ENCODE measurements at places on chromosomes 7 and 10.

DNA sequence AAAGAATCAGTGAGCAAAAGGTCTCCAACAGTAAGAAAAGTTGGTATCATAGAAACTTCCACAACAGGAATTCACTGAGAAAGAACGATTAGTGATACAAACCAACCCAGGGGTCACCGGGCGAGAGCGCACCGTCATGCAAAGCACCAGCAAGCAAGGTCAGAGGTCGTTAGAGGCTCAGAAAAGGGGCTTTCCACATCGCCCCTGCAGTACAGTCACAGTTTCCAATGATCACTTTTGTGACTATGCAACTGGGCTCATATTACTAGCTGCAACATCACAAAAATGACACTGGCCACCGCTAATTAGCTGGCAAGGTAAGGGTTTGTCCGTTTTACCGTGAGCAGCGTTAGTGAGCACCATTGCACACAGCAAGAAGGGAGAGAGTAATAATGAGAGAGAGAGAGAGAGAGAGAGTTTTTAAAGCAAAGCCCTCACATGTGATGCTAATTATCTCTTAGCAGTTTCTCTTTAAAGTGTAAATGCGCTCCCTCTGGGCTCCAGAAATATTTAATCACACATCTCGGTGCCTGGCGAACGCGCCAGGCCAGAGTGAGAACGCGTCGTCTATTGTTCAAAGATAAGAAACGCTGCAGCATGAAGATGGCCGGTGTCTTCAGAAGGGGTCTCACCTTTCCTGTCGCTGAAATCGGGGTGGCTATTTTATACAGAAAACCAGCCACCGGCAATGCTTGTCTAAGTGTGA lies 237.5 kb downstream of the DNAJB6 start:
- DNase-seq, result no peak

DNA sequence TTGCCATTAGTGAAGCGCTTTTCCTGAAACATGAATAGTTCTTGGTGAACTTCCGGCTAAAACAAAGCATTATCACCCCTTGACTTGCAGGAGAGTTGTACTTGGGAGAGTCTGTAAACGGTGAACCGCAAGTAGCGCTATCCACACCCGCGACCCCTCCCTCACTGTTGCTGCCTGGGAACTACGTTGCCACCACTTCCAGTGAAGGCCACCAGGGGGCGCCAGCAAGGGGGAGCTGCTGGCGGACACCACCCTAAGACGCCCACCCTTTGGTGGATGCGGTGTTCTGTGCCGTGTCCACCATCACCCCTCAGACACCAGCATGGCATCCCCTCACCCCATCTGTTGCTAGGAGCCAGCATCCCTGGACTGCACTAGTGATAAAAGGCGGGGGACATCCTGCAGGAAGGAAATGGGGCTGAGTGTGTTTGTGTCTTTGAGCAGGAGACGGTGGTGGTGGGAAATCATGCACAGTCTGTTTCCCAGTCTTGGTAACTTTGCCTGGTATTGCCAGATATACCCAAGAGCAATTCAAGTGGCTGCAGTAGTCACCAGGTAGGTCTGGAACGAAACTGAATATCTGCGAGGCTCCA lies 298.2 kb downstream of the FRMD4A start:
- no peak for DNase-seq

- no peak for DNase-seq
Observed at GRCh38 chr10:62826273-62826672, 10.1 kb upstream of the EGR2 start.

DNA sequence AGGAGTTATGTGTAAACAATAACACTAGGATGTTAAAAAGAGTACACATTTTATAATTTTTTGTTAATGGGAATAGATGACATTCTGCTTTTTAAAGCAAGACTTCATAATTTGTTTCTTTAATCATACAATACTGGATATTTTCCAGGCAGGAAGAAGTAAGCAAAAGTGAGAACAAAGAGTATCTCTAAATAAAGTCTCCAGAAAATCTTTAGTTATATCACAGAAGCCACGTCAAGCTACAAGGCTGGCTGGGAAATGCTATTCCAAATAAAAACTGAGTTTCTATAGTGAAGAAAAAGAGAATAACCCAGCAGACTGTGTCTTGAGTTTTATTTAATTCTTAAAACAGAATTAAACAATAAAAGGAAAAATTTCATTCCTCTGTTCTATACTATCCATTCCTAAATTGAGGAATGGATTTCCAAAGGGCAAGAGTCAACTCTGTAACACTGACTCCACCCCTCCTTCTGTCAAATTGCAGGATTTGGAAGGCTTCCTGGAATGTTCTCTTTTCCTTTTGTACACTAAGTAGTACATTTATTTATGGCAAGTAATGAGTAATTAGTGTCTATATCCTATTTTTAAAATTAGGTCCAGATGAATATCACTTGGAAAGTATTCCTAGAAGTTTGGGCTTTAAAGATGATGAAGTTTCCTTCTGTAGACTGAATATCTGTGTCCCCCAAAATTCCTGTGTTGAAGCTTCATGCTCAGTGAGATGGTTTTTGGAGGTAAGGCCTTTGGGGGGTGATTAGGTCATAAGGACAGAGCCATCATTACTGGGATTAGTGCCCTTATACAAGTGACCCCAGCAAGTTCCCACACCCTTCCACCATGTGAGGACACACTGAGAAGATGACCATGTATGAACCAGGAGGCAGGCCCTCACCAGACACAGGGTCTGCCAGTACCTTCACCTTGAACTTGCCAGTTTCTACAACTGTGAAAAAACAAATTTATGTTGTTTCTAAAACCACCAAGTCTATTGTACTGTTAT lies 290.9 kb downstream of the CRPPA start:
- DNase-seq, result no peak

GRCh38 chr10:111110771-111111170 lies 33.9 kb downstream of the ADRA2A start:
- no peak for DNase-seq

DNA sequence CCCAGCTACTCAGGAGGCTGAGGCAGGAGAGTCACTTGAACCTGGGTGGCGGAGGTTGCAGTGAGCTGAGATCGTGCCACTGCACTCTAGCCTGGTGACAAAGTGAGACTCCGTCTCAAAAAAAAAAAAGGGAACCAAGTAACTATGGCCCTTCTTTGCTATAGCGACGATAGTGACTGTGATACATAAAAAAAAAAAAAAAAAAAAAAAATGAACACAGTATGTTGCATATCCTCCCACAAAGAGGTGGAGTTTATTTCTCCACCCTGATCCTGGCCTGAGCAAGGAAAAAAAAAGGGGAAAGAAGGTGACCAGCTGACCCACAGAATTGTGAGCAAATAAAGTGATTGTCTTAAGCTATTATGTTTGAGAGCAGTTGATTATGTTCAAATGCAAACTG lies 42.3 kb upstream of the STEAP1B start:
- no peak for DNase-seq

DNA sequence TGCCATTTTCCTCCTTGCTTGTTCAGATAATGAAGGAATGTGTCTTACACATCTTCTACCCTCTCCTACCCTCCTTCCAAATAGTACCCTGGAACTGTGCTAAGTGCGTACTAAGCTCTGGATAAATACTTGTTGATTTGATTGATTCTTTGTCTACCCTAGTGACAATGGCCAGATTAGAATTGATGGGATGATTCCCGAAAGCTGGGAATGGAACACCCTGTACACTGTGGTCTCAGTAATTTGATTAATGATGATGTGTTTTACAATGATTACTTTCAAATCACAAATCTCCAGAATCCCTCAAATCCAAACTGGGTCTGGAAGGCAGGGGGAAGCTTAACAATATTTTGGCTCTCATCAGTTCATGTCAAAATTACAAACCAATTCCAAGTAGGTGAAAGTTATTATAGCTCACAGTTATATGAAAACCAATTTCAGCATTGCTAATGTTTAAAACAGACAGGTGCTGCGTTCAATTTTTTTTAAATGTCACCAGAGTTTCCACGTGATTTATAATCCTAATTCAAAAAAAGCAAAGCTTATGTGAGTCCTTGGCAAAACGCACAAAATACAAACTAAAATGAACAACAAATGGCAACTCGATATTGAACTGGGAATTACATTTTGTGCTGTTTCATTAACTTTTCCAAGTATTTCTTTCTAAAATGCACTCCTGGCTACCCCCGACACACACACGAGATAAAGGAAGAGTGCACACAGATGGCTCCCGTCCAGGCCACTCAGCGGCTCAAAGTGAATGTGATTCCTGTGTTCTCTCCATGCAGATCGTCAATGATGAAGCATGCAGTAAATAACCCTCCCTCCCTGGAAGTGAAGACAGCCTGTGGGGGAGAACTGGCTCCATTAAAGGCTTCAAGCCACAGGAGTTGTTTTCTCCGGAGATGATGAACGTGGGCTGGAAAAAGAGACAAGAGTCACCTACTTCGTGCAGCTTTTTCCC lies 21.7 kb upstream of the ADRB1 start:
- DNase-seq, result no peak

DNA sequence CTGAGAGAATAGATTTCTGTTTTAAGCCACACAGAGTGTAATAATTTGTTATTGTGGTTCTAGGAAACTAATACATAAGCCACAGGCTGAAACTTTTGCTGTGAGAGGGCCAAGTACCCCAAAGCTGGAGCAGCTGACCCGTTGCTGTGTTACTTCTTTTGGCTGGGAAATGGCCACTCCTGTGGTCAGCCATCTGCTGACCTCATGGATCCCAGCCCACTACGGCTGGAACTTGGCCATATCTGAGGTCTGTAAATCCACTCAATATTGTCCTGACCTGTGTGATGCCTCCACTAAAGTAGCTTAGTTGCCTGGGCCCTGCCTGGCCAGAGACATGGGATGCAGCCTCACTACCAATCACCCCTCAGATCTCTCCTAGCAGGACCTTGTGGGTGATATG lies 17.4 kb upstream of the LOXL4 start:
- no peak for DNase-seq

DNA sequence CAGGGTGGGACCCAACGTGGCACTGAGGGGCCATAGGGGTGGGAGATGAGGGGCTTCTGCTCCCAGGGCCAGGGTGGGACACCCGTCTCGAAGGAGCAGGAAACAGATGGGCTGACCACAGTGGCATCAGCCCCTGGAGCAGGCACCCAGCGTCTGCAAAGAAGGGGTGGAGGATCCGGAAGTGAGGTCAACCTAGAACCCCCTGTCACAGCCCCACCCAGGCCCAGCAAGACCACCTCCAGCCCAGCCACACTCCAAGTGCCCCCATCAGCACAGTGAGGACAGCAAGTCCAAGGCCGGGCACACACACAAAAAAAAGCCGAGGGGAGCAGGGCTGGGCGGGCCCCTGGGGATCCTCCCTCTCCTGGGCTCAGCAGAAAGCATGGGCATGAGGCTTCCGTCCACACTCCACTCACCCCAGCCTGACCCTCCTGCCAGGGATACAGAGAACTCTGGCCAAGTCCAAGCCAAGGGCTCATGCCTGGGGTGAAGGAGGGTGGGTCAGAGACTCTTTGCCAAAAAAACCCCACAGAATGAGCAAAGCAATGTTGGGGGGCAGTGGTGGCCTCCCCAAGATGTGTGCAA lies 111.0 kb downstream of the FOXL3 start:
- DNase-seq, result no peak

DNA sequence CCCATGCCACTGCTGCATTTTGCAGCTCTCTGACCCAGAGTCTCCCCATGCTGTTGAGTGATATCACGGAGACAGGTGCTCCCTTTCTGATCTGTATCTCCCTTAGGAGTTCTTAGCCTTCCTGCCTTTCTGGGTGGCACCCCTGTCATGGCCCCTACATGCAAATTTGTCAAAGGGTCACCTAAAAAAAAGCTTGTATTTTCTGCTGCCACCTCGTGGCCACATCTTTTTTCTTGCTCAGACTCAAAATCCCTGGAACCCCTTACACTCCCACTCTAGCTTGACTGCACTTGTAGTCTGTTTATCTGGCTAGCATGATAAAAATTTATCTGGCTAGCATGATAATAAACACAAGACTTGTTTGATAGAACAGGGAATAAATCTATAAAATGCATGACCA lies 809.1 kb downstream of the SORCS1 start:
- DNase-seq, result no peak

GRCh38 chr7:143954544-143954943 lies at the start of gene OR2F1:
OR2F1 (plus strand) TSS chr7:143954844; CDS start chr7:143959971, 5,127 bp downstream.
- DNase-seq, result no peak

DNA sequence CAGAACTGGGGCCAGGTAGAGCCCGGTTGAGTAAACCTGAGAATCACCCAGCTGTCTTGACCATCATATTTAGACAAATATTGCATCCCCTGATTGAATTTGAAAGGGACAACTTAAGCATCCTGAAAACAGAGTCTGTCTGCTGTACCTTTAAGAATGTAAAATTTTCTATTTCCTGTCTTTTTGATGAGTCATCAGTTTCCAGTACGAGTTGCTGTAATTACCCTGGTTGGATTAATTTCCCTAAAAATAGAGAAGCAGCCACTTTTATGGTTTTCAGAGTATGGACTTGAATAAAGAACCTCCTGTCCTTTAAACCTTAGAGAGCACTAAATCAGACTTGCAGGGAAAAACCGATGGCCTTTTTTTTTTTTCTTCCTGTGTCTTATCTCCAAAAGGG lies 164.6 kb upstream of the SH2B2 start:
- DNase-seq, result no peak

DNA sequence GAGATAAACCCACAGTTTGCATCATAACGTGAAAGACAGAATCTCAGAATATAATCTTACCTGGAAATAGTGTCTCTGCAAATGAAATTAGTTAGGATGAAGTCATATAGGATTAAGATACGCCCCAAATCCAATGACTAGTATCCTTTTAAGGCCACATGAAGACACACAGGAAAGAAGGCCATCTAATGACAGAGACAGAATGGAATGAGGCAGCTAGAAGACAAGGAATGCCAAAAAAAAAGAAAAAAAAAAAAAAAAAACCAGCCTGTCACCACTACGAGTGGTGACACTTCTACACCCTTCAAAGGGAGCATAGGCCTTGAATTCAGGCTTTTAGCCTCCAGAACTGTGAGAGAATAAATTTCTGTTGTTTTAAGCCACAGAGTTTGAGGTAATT lies 82.9 kb downstream of the HYCC1 start:
- DNase-seq, result no peak

GRCh38 chr7:106216517-106216922 lies 68.3 kb downstream of the NAMPT start:
- DNase-seq, result peak; percentile 61

DNA sequence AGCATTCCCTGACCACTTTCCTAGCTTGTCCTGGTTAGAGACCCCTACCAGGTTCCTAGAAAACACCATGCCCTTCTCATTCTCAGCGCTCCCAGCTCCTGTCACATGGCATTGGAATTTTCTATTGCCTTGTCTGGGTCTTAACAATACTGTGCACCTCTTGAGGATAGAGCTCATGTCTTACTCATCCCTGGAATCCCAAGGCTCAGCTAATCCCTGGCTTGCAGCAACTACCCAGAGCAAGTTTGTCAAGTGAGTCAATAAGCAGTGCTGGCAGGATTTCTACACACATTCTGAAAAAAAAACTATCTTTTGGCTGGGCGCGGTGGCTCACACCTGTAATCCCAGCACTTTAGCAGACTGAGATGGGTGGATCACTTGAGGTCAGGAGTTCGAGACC lies 11.7 kb upstream of the PRDX3 start:
- DNase-seq, result no peak

Data from SW480 (cell line).